ENCODE measurements at places on chromosomes 16 and 17. TPM values are rescaled to one million over a fixed set of nuclear protein-coding genes. Genes with fewer than 3 reads are reported as not detected.

DNA sequence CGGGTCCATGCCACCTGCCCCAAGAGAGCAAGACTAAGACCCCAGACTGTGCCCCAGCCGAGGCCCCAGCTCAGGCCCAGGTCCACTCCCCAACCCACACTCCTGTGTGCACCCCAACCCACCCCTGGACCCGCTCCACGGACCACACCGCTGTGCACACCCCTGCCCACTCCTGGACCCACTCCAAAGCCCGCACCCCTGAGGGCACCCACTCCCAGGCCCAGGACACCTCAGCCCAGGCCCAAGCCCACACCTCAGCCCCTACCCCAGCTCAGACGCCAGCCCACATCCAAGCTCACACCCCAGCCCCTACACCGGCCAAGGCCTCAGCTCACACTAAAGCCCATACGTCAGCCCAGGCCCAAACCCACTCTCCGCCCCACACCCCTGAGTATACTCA lies 1.1 kb downstream of the SPEM3 start:
- DNase-seq = no peak

- DNase-seq = peak; percentile 25
Observed at GRCh38 chr16:11585460-11586377, 1.0 kb downstream of the LITAF start.

- no peak for DNase-seq
Observed at GRCh38 chr16:29837841-29838240, 17.6 kb downstream of the MVP start.

GRCh38 chr17:61686113-61686512 lies 95.1 kb upstream of the NACA2 start:
- no peak for DNase-seq

DNA sequence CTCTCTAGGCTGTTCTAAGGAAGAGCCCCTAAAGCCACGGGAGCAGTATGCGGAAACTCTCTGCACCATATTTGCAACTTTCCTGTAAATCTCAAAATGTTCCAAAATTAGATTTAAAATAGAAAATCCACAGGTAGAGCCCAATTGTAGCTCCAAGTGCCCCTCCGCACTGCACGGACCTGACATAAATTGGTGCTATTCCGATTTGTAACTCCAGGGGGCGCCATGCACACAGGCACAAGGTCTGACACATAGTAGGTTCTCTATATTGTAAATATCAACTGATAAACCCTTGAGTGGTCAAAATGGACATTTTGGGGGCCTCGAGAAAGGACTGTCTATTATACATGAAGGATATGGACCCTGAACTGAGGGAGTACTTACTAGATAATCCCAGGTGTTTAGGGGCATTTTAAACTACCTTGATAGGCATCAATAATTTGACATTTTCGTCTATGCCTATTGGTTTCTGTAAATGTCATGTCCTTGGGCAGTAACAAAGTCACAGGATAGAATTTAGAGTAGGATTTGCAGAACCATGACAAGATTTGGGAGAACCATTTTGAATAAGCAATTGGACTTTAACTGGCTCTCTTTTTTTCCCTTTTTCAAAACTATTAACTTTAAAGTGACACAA lies 36.6 kb upstream of the TMEM132E start:
- DNase-seq = peak; percentile 41

- DNase-seq = no peak
Observed at GRCh38 chr16:50038756-50039529, 13.9 kb downstream of the CNEP1R1 start.

ADAT1 gene
- 12.9 TPM for total RNA-seq

DNA sequence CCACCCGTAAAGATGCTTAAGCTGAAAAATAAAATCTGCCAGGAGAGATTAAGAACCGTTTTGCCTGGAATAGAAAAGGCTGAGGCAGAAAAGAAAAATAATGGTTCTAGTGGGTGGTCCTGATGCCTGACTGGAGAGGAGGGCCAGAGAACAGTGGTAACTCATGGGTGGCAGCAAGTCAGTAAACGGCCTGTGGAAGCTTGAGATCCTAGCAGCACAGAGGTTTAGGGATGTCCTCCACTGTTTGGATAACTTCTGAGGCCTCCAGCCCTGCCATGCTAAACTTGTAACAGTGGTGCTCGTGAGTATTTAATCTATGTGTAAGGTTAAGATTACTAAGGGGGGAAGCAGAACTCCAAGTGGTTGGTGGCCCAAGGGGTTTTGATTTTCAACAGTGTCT lies 21.2 kb upstream of the PHAF1 start:
- no peak for DNase-seq

KRT39 gene
- total RNA-seq = not detected

CCL3 gene
- total RNA-seq = not detected

All from body of pancreas (tissue), 4 donors.